ENCODE measurements at places on chromosomes 16 and 17.
A peak's percentile ranks its signal among the peaks of the same experiment; 100 is the strongest.

DNA sequence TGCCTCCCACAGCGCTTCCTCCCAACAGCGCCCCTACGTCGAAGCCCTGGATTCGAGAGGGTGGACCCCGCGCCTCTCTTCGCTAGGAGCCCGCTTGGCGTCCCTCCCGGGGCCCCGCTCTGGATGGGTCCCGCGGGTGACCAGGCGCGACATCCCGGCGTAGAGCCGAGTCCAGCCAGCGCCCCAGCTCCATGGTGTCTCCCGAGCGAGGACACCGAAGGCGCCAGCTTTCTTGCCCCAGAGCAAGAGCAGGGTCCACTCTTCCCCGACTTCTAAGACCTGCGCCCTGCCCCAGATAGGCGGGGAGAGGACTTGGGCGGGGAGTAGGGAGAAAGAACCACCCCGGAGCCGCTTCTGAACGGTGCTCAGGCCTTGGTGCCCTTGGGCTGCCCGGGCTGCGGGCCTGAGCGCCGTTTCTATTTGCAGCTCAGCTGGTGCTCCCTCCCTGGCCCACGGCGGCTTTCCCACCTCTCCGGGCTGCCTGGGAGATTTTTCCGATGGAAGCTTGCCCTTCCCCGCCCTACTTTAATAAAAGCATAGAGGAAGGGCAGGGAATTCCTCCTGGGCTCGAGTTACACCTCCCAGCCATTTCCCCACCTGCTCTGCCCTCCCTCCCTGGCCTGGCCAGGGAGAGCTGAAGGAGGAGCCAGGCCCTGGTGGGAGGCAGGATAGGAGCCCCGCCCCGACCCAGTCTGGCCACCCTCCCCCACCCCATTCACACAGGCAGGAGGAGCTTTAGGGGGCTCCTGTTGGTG, 1.8 kb downstream of the MMP15 start:
- DNase-seq, result peak; percentile 26

GRCh38 chr17:30580916-30581315, 103.7 kb downstream of the GOSR1 start:
- DNase-seq, result no peak

DNA sequence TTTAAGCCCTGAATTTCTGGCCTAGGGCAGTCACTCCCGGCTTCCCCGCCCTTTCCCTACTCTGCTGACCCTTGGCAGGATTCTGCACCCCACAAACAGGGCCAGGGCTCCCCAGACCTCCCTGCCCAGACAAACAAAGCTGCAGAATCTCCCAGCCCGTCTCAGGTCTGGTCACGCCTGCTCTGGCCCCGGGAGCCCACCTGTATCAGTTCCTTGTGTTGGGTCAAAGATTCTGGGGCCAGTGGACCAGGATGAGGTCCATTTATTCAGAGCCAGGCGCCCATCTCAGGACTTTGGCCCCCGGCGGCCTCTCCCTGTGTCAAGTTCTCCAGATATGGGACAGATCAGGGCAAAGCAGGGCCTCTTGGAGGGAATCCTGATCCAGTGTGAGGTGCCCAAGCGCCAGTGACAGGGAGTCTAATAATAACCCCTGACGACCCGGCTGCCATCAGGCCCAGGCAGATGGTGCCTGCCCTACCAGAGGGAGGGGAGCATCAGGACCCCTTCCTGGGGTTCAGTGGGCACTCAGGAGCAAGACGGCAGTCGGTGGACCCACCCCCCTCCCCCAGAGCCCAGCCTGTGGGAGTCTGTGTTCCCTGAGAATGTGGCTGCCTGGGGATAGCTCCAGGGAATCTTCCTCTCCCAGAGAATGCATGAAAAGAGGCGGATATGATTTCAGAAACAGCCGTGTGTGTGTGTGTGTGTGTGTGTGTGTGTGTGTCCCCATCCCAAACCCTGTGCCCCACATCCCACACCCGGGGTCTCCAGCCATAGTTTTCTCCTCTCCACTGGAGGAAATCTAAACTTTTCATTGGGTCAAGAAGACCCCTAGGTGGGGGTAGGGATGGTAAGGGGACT, 1.3 kb downstream of the TTYH2 start:
- DNase-seq, result no peak

GRCh38 chr17:13106171-13106570, 88.3 kb upstream of the ELAC2 start:
- DNase-seq, result no peak

- DNase-seq, result peak; percentile 53
These were observed 541 bp downstream of the ZNF18 start for GRCh38 chr17:11996722-11997146.

DNA sequence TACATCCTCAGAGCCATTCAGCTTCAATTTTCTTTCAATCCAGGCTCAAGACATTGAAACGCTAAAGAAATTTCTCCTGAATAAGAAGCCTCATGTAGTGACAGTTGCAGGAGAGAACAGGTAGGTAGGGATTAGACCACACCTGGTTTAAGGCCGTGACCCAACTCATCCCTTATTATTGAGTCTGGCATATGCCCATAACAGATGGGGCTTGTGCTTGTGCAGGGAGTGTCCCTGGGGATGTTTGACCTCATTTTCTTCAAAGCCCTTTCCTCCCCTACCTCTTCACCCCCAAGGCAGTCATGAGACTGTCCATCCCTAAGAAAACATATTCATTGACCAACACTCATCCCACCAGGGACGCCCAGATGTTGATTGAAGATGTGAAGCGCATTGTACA, 24.3 kb downstream of the SUPT6H start:
- no peak for DNase-seq

- peak; percentile 53 for DNase-seq
These were observed 2.5 kb downstream of the RNF166 start for GRCh38 chr16:88703486-88704309.

DNA sequence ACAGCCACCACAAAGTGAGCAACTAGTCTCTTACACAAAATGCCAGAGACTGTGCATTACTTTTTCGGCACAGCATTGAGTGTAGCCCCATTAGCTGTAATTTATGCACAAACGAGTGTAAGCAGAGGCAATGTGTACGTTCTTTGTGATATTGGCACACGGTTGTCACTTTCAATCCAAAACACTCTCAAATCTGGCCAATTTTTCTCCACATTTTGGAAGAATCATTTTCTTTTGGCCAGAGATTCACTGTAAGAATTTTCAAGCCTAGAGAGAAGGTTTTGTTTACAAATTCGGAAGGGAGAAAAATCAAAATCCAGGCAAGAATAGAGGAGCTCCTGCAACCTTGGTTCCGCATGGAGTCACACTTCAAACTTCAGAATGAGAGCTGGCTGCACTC, 15.4 kb upstream of the KIF2B start:
- no peak for DNase-seq

DNA sequence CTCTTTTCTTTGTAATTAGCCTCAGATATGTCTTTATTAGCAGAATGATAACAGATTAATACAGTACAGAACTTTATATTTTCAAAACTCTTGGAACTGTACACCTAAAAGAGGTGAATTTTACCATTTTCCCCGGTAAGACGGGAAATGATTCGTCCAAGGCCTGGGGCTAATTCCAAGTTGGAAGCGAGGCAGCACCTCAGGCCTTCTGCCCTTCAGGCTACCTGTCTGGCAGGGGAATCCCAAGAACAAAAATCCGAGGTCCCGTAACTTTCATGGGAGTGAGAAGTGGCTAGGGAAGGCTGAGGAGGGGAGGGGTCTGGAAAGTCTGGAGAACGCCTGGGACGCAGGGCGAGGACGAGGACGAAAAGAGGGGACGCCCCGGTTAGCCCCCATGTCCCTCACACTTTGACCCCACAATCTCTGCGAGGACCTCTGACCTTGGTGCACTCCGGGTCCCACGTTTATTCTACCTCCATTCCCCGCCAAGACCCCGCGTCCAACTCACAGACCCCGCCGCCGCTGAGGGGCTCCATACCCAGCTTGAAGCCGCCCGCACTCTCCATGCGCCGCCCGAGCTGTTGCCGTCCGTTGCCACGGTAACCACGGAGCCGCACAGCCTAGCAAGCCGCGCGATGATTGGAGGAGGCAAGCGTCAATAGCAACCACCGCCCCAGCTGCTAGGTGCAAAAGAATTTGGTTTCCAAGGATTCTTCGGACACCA, at the start of gene HYDIN:
Gene HYDIN (minus strand): TSS at position 601 of the 724 bp plus-strand sequence. CDS start 43,827 bp downstream, outside the sequence.
- peak; percentile 58 for DNase-seq

- DNase-seq, result no peak
These were observed 501.9 kb downstream of the SHISA9 start for GRCh38 chr16:13403326-13403725.

- DNase-seq, result no peak
These were observed 468.7 kb upstream of the C16orf82 start for GRCh38 chr16:26598061-26598460.

DNA sequence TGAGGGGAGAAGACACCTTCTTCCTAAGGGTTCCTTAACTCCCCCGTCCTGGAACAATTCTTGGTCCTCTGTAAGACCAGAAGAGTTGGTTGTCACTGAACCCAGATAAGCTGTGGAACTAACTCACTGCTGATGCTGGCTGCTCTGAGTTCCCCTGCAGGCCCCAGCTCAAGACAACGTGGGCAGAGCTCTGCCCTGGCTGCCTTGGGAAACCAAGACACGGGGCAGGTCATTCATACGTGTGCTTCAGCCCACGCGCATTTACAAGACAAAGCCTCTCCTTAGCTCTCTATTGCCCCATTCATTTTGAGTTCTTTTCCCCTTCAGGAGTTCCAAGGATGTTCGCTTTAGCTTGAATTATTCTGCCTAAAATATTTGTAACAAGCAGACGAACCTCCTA, 3.4 kb upstream of the NAT9 start:
- DNase-seq, result no peak

- DNase-seq, result no peak
These were observed 965 bp upstream of the TMC6 start for GRCh38 chr17:78129351-78130089.

- no peak for DNase-seq
These were observed 15.0 kb downstream of the C16orf46 start for GRCh38 chr16:81061871-81062608.

GRCh38 chr16:5633845-5634440, 536.3 kb upstream of the EEF2KMT start:
- DNase-seq, result peak; percentile 44
